ENCODE measurements at places on chromosomes 16 and 17. TPM values are rescaled to one million over a fixed set of nuclear protein-coding genes. Genes with fewer than 3 reads are reported as not detected.

GRCh38 chr16:49608779-49609178 lies 235.2 kb downstream of the C16orf78 start:
- H3K27ac ChIP-seq = no peak overlapping the region
- no peaks in the 10 kb centered on the region for H3K4me1 ChIP-seq
- H3K27me3 ChIP-seq = peaks cover 3% of the 10 kb centered on the region
- no peaks in the 10 kb centered on the region for H3K36me3 ChIP-seq
- no peak overlapping the region for H3K4me3 ChIP-seq

- H3K27me3 ChIP-seq = peaks cover 35% of the 10 kb centered on the region
- no peak overlapping the region for H3K27ac ChIP-seq
- peaks cover 9% of the 10 kb centered on the region for H3K4me1 ChIP-seq
- no peak overlapping the region for H3K4me3 ChIP-seq
Measured at GRCh38 chr17:66955821-66956220, 8.7 kb upstream of the CACNG4 start.

DNA sequence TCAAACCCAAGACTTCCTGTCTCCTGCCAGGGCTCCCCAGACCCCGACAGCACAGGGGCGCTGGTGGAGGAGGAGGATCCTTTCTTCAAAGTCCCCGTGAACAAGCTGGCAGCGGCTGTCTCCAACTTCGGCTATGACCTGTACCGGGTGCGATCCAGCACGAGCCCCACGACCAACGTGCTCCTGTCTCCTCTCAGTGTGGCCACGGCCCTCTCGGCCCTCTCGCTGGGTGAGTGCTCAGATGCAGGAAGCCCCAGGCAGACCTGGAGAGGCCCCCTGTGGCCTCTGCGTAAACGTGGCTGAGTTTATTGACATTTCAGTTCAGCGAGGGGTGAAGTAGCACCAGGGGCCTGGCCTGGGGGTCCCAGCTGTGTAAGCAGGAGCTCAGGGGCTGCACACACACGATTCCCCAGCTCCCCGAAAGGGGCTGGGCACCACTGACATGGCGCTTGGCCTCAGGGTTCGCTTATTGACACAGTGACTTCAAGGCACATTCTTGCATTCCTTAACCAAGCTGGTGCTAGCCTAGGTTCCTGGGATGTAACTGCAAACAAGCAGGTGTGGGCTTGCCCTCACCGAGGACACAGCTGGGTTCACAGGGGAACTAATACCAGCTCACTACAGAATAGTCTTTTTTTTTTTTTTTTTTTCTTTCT lies 8.1 kb downstream of the SERPINF1 start:
- H3K36me3 ChIP-seq = peaks cover 4% of the 10 kb centered on the region
- no peak for DNase-seq
- no peaks in the 10 kb centered on the region for H3K4me1 ChIP-seq
- H3K27ac ChIP-seq = no peak overlapping the region
- peaks cover 2% of the 10 kb centered on the region for H3K27me3 ChIP-seq

DNA sequence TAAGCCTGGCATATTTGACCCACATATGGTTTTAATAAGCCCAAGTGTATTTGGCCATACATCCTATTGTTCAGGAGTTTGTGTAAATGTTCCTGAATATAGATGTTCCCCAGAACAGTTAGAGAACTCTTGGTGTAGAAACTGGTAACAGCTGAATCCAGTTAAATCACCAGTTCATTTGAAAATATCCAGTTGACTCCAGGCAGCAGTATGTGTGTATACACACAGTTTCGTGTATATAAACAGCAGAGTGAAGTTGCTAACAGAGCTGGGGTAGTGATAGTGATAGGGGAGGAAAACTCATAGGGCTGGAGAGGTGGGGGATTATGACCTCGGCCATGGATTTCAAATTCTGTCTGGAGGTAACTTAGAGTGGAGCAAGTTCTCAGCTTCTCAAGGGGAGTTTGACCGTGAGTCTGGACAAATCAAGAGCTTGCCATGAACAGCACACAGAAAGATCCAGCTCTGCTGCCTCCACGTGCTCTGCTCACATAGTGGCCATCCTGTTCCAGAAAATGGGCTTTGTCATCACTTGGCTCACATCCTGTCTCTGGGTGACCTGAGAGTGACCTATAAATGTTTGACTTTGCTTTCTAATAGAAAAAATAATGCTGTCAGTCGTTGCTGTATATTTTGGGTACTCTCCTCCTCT lies 30.6 kb upstream of the MMD start:
- peaks cover 75% of the 10 kb centered on the region for H3K4me1 ChIP-seq
- peak overlapping the region; percentile 92 for H3K27ac ChIP-seq
- H3K4me3 ChIP-seq = peak overlapping the region; percentile 32
- H3K36me3 ChIP-seq = no peaks in the 10 kb centered on the region
- peak; percentile 65 for DNase-seq

DNA sequence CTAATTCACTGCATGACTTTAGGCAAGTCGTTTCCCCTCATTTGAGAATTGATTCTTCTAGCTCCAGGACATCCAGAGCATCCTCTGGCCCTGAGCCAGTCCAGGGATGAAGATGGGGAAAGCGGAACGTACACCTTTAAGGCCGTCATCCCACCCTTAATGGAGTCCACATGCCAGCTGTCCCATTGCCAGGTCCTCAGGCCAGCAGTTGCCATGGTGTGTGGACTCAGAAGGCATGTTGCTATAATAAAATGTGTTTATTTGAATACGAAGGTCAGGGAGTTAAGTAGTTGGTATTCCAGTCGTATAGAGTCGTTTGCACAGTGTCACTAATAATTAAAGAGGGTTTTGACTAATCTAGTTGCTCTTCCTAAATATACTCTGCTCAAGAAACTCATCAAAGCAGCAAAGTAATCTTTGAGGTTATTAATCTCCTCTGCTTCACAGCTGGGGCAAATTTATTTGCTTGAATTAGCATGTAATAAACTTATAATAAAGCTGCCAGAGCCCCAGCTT lies 30.4 kb downstream of the CCDC182 start:
- no peak overlapping the region for H3K4me3 ChIP-seq
- H3K27me3 ChIP-seq = peaks cover 53% of the 10 kb centered on the region
- no peak for DNase-seq
- no peak overlapping the region for H3K27ac ChIP-seq
- no peaks in the 10 kb centered on the region for H3K4me1 ChIP-seq

DNA sequence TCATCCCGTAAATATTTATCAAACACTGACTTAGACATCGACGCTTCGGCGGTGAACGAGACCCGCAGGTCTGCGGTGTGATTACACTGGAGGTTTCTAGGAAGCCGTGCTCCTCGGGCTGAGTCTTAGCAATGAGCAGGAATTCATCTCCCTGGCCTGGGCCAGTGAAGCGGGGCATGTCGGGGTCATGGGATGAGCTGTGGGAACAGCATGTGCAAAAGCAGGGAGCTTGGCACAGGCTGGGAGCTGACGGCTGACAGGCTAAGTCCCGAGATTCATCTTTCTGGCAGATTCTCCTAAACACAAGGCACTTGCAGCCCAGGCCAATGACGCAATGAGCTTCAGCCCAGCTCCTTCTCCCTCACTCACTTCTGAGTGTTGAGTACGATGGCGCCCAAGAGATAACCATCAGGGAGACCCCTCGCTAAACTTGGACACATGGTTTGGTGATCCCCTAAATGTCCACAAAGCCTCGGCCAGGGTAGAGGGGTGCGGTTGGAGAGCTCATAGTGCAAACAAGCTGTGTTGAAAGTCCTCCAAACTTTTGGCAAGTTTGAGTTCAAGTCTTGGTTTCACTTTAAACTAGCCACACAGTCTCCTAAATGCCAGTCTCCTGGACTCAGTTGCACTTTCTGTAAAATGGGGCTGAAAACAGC lies 12.8 kb downstream of the CRISPLD2 start:
- DNase-seq = peak; percentile 98
- peak overlapping the region; percentile 78 for H3K4me3 ChIP-seq
- H3K36me3 ChIP-seq = peaks cover 6% of the 10 kb centered on the region
- peaks cover 2% of the 10 kb centered on the region for H3K27me3 ChIP-seq

DNA sequence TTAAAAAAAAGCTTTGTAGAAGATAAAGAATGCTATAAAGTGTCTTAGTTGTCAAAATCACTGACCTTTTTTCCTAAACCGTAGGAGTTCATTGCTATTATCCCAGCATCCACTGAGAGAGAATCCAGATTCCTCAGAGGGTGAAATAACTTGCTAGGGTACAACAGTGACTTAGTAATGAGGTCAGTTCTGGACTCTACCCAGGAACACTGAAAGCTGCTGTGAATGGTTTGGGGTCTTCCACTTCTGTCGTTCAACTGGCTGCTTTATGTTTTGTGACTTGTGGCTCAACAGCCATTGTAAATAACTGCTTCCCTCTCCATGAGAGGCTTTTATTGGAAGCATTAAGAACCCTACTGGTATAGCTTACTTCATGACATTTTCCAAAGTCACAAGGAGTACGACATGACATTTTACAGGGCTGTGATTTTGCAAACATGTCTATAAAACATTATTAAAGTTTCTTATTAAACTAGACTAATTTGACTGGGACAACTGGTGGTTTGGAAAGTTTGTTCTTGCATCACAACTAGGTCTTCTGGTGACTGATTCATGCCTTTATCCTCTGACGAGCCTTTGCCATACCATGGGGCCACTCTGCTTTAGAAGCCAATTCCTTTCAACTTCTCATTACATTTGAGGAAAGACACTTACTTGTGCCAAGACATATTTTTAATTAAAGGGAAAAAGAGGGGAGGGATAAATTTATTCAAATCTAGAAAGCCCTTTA lies 92.2 kb upstream of the CDH11 start:
- peaks cover 8% of the 10 kb centered on the region for H3K4me1 ChIP-seq
- H3K27ac ChIP-seq = no peak overlapping the region
- H3K36me3 ChIP-seq = no peaks in the 10 kb centered on the region
- DNase-seq = no peak

DNA sequence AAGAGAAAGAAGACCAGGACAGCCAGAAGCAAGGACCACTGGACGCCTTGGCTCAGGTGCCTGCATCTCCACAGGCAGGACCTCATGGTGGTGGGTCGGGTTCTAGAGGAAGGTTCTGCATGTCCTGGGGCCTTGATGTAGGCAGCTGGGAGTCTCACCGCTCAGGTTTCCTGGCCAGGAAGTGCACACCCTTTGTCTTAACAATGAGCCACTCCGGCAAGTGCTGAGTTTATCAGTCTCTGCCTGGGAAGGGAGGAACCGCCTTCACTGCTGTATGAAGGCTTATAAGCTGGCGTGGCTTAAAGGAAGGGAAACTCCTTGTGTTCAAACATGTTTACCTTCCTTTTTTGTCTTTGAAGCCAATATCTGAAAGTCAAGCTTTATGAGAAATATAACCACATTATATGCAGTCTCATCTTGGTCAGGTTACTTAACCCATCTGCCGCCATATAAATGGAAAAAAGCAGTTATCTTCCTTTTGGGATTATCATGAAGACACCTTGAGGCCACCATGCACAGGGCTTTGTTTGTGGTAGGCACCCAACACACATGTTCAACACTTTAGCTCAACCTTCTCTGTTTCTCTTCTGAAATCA lies at the start of gene ST6GALNAC1:
Gene ST6GALNAC1 (minus strand): TSS at position 205 of the 596 bp plus-strand sequence. CDS start 119 bp downstream, at position 86.
- H3K27ac ChIP-seq = no peak within 1 kb of the TSS
- H3K4me3 ChIP-seq = no peak within 1 kb of the TSS
- no peaks in the 10 kb centered on the region for H3K4me1 ChIP-seq
- peaks cover 52% of the 10 kb centered on the region for H3K27me3 ChIP-seq

GRCh38 chr17:34382621-34383124 lies 19.6 kb upstream of the CCL1 start:
- H3K4me3 ChIP-seq = no peak overlapping the region
- no peak for DNase-seq
- H3K36me3 ChIP-seq = no peaks in the 10 kb centered on the region
- H3K27ac ChIP-seq = no peak overlapping the region
- peaks cover 4% of the 10 kb centered on the region for H3K27me3 ChIP-seq
- peaks cover 9% of the 10 kb centered on the region for H3K4me1 ChIP-seq

DNA sequence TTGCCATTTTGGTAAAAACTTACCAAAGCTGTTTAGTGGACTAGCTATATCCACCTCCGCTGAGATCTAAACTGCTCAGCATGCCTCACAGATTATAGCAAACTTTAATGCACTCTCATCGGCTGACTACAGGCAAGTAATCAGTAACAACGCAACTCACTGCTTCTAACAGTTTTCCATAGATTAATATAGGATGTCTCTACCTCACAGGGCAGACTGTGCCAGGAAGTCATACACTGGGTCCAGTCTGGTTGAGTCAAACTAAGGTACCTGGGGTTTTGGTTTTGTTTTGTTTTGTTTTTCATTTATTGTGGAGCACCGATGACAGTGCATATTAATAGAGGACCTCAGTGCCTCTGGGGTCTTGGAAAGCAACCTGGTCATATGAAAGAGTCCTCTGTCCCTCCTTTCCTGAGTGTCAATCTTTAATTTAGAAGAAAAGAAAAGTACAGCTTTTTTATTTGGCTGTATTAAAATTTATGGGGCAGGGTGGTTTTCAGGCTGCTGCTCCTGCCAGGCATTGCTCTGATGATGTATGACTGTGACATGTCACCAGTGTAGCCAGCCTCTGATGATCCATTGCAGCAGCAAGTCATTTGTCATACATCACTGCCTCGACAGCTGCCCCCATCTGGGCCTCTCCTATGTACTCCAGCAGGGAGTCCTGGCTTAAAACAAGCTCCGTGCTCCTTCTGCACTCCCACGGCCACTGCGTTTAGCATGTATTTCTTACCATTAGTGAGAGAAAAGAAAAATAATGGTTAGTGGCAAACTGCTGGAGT lies 854.1 kb downstream of the KCNJ2 start:
- no peak overlapping the region for H3K27ac ChIP-seq
- no peak for DNase-seq
- H3K36me3 ChIP-seq = no peaks in the 10 kb centered on the region
- no peak overlapping the region for H3K4me3 ChIP-seq
- no peaks in the 10 kb centered on the region for H3K27me3 ChIP-seq

Gene C1QL1
- total RNA-seq = 0.25 TPM

Gene PPP1R27
- not detected for total RNA-seq

Gene TBC1D3C
- 0.89 TPM for total RNA-seq

Measured in HFFc6 (cell line).